ENCODE measurements at places on chromosomes 13 and 19.

- H3K36me3 ChIP-seq = peaks cover 41% of the 10 kb centered on the region
- no peaks in the 10 kb centered on the region for H3K27me3 ChIP-seq
- DNase-seq = no peak
- H3K27ac ChIP-seq = no peak overlapping the region
These were observed 14.8 kb downstream of the SMIM7 start for GRCh38 chr19:16645140-16645539.

GRCh38 chr13:70856711-70857110, 748.5 kb upstream of the KLHL1 start:
- no peaks in the 10 kb centered on the region for H3K4me1 ChIP-seq
- H3K36me3 ChIP-seq = no peaks in the 10 kb centered on the region
- DNase-seq = no peak
- H3K27me3 ChIP-seq = no peaks in the 10 kb centered on the region
- H3K27ac ChIP-seq = no peak overlapping the region

DNA sequence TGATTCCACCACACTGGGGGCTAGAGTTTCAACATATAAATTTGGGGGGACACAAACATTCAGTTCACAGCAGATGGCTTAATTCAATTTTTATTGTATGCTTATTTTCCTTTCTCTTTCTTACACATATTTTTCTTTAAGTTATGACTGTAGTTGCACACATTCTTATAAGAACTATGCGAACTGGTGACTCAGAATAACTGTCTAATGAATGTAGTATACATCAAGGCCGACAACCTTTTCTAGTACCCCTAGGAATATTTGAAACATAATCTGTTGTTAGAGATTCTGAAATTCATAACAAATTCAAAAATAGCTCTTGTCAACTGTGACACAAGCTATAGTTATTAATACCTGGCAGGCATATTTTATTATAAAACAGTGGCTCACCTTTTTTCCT, 695.6 kb downstream of the PCDH9 start:
- no peaks in the 10 kb centered on the region for H3K27me3 ChIP-seq
- H3K36me3 ChIP-seq = no peaks in the 10 kb centered on the region
- no peak for DNase-seq
- no peaks in the 10 kb centered on the region for H3K4me1 ChIP-seq
- no peak overlapping the region for H3K4me3 ChIP-seq
- H3K27ac ChIP-seq = no peak overlapping the region

DNA sequence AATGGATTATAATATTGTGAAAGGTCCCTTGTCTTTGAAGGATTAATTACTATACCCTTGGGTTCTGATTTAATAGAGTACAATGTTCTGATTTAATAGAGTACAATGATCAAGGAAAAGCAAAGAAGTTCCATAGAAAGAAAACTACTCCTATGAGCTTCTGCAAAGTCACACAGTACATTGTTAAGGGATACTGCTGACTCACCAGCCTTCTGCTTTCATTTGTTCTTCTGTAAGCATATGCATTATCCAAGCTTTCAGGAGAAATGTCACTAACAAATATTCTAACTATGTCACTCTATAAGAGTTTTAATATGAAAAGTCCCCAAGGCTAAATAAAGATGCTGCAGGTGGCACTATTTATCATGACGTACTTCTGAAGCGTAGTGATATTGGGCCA, 396.7 kb downstream of the RFC3 start:
- no peaks in the 10 kb centered on the region for H3K36me3 ChIP-seq
- no peak overlapping the region for H3K27ac ChIP-seq
- H3K27me3 ChIP-seq = peaks cover 3% of the 10 kb centered on the region
- H3K4me3 ChIP-seq = no peak overlapping the region
- DNase-seq = no peak
- no peaks in the 10 kb centered on the region for H3K4me1 ChIP-seq

DNA sequence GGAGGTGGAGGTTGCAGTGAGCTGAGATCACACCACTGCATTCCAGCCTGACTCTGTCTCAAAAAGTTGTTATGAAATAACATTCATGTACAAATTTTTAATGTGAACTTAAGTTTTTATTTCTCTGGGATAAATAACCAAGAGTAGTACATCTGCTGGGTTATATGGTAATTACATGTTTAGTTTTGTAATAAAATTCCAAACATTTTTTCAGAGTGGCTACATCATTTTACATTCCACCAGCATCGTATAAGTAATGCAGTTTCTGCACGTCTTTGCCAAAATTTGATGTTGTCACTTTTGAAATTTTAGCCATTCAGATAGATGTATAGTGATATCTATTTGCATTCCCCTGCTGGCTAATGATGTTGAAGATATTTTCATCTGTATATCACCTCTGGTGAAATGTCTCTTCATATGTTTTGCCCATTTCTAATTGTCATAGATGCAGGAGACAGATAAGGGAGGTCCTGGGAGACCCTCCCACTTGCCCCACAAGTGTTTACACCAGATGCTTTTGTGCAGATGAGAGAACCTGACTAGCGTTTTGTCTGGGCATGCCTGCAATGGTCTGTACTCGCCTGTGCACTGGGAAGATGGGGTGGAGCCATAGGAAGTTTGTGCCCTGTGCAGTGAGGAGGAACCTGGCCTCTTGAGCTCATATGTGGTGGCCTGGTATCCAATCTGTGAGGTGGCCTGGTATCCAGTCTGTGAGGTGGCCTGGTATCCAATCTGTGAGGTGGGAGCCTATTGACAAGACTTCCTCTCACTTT, 12.7 kb upstream of the KBTBD6 start:
- DNase-seq = no peak
- H3K27ac ChIP-seq = no peak overlapping the region
- no peaks in the 10 kb centered on the region for H3K4me1 ChIP-seq
- peaks cover 20% of the 10 kb centered on the region for H3K36me3 ChIP-seq
- H3K27me3 ChIP-seq = no peaks in the 10 kb centered on the region
- H3K4me3 ChIP-seq = no peak overlapping the region

DNA sequence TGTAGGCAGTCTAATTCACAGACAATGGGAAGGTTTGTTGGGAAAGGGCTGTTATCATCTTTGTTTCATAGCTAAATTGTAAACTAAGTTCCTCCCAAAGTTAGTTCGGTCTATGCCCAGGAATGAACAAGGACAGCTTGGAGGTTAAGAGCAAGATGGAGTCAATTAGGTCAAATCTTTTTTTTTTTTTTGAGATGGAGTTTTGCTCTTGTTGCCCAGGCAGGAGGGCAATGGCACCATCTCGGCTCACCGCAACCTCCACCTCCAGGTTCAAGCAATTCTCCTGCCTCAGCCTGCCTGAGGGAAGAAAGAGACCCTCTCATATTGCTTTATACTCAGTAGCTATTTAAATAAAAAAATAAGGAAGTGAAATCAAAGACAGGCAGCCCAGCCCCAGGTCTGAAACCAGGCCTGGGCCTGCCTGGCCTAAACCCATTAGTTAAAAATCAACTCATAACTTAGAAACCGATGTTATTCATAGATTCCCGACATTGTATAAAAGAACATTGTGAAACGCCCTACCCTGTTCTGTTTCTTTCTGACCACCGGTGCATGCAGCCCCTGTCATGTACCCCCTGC, 297.4 kb upstream of the SGCG start:
- H3K36me3 ChIP-seq = no peaks in the 10 kb centered on the region
- H3K4me3 ChIP-seq = no peak overlapping the region
- peaks cover 5% of the 10 kb centered on the region for H3K4me1 ChIP-seq

DNA sequence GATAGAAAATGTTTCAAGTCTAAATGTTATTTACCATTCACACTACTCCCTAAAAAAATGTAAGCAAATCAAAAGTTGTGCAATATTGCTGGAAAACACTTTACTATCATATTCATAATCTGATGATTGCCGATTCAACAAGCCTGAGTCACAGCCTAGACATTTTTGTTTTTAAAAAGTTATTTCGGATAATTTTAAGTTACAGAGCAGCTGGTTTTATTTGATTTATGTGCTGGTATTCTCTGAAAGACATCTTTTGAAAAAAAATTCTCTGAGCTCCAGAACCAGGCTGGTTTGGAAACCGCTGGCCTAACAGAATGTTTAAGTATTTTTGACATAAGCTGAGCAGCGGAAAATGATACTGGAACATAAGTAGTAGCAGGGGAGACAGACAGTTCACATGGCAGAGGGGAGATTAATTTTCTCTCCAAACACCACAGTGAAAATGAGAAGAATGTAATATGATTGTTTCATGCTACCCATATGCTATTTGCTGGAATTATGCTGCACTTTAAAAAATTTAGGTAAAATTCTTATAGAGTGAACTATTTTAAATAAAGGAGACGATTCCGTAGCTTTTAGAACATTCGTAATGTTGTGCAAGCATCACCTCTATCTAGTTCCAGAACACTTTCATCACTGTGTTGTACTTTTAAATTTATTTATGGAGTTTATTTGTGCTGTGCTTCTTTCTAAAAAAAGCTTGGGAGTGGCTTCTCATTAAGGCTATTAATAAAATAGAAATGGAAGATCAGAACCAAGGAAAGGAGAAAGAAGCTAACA, 36.1 kb downstream of the TBC1D4 start:
- H3K36me3 ChIP-seq = no peaks in the 10 kb centered on the region
- no peak overlapping the region for H3K27ac ChIP-seq
- H3K4me3 ChIP-seq = no peak overlapping the region
- no peaks in the 10 kb centered on the region for H3K4me1 ChIP-seq

- peaks cover 7% of the 10 kb centered on the region for H3K4me1 ChIP-seq
- no peak overlapping the region for H3K4me3 ChIP-seq
- no peak for DNase-seq
- H3K36me3 ChIP-seq = no peaks in the 10 kb centered on the region
These were observed 37.5 kb upstream of the POU2F2 start for GRCh38 chr19:42169486-42170413.
